Esophagus mucosa (tissue), 1 donor: ENCODE measurements at places on chromosomes 7 and 10.

- ATAC-seq, result no peak
Measured at GRCh38 chr7:85156661-85157208, 30.1 kb downstream of the SEMA3D start.

GRCh38 chr7:39890411-39890810, 59.6 kb upstream of the CDK13 start:
- no peak for ATAC-seq

GRCh38 chr7:156494960-156495359, 145.6 kb upstream of the RNF32 start:
- no peak for ATAC-seq

- ATAC-seq, result no peak
Measured at GRCh38 chr10:128630787-128631252, 504.6 kb upstream of the MKI67 start.

GRCh38 chr10:92342796-92343195, 51.8 kb downstream of the MARCHF5 start:
- peak; percentile 50 for ATAC-seq

- ATAC-seq, result peak; percentile 58
Measured at GRCh38 chr10:98030093-98030821, at the start of gene CRTAC1. Gene CRTAC1, minus strand, starts transcription at chr10:98030621. Its CDS starts 149 bp downstream, at chr10:98030472.

GRCh38 chr7:64887756-64888508, 15.1 kb upstream of the ZNF273 start:
- no peak for ATAC-seq

DNA sequence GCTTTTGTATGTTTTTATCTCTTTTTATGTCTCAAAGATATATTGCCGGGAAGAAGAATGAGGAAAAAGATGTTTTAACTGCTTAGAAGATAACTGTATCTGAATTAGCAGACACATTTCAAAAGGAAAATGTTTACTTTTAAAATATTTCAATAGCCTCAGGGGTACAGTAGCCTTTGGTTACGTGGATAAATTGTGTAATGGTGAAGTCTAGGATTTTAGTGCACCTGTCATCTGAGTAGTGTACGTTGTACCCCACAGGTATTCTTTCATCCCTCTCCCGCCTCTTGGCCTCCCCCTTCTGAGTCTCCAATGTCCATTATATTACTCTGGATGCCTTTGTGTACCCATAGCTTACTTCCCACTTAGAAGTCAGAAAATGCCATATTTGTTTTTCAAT, 222.1 kb downstream of the FANK1 start:
- no peak for ATAC-seq

DNA sequence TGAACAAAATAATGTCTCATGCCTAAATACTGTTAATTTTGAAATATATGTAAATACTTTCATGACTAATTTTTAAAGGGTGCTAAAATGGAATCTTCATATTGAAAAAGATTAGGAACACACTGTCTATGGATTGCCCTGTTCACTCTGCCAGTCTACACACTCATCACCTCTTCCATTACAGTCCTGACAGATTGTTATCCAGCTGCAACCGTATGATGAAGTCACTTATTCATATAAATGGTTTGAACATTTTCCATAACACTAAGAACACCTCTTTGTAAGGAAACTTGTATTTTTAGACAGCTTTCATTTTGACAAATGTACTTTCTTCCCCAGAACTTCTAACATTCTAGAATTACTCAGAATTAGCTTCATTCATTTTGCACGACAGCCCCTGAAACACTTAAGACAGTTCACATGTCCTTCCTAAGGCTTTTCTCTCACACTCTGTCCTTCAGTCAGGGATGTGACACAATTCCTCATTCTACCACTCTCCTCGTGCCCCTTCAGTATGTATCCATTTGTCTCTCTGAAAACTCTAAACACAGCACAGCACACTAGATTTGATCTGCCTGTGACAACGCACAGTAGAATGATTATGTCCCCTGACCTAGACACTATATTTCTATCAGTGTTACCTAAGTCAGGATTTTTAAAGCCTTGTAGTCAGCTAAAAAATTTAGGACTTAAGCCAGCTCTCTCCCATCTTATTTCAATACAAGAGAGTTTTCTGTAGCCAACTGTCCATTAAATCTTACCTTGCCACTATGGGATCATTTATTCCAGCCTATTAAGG, 71.9 kb downstream of the ORC5 start:
- no peak for ATAC-seq

GRCh38 chr7:137110535-137110934, 233.0 kb downstream of the PTN start:
- ATAC-seq, result no peak

DNA sequence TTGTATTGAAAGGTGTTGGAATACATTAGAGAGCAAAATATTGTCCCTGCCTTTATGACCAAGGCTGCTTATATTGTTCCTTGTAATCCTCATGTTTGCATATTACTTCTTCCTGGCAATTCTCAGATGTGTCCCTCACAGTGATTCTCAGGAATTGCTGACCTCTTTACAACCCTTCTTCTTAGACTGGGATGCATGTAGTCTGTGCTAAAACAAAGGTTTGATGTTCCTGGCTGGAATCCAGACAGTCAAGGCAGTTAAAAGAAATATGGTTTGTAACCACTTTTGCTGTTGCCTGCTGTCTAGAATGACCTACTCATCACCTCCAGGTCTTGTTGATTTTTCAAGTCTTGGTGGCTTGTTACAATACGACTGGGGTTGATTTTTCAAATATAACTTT, 367.6 kb downstream of the HGF start:
- no peak for ATAC-seq

DNA sequence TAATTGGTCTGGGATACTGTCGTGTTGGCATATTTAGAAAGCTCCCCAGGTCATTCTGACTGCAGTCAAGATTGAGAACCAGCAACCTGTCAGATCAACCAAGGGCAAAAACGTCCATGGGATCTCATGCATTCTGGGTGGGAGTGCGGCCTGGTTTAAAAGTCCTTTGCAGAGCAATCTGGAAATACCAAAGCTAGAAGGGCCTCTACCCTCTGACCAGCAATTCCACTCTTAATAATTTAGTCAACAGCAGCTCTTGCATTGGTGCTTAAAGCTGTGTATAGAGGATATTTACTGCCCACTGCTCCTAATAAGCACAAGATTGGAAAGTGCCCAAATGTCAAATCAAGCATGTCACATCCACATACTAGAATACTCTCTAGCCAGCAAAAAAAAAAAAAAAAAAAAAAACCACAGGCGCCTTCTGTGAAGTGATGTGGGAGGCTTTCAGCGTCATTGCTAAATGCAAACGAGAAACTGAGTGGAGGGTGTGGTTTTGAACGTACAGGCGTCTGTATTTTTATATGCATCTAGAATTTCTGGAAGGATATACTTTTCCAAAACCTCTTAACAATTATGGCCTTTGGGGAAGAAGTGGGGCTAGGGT, 44.8 kb upstream of the HSPA12A start:
- ATAC-seq, result no peak

GRCh38 chr7:4274286-4274685, 407.8 kb upstream of the FOXK1 start:
- ATAC-seq, result no peak

DNA sequence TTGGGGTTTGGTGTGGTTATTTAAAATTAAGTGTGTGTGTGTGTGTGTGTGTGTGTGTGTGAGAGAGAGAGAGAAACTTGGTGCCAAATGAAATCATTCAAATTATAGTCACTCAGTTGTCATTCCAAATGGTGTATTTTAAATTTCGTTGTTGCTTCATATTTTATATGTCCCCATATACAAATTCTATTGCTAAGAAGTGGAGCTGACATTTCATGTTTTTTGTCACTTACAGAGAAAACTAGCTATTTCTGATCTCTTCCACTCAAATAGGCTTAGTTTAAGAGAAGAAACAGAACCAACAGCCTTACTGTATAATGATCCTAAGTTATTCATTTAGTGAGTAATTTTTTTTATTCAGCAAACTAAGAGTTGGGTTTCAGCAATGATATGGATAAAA, 42.3 kb downstream of the CHRM2 start:
- no peak for ATAC-seq

- ATAC-seq, result peak; percentile 56
Measured at GRCh38 chr7:120996333-120996987, 7.9 kb downstream of the CPED1 start.

GRCh38 chr7:37031571-37032257, 307.4 kb upstream of the AOAH start:
- ATAC-seq, result peak; percentile 100

- no peak for ATAC-seq
Measured at GRCh38 chr10:77442699-77443189, 194.9 kb downstream of the KCNMA1 start.

- ATAC-seq, result no peak
Measured at GRCh38 chr7:90611115-90611514, 15.0 kb downstream of the CDK14 start.

GRCh38 chr10:132662186-132662920, 123.6 kb downstream of the NKX6-2 start:
- ATAC-seq, result no peak

DNA sequence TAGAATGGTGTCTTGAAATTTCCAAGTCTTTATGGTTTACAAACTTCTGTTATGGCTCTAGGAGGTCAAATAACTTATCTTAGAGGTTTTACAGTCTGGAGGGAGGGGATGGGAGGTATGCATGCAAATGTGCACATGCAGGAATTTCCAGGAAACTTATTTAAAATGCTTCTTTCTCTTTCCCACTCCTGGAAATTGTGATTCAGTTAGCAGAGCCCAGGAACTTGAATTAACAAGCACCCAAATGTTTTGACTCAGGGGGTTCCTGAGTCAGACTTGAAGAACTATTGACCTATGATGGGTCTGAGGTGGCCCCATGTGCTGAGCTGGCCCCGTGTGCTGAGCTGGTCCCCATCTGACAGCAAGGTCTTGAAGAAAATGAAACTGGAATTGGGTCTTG, 669.4 kb downstream of the INHBA start:
- ATAC-seq, result no peak

GRCh38 chr7:134477954-134478353, 19.1 kb upstream of the AKR1B1 start:
- no peak for ATAC-seq

DNA sequence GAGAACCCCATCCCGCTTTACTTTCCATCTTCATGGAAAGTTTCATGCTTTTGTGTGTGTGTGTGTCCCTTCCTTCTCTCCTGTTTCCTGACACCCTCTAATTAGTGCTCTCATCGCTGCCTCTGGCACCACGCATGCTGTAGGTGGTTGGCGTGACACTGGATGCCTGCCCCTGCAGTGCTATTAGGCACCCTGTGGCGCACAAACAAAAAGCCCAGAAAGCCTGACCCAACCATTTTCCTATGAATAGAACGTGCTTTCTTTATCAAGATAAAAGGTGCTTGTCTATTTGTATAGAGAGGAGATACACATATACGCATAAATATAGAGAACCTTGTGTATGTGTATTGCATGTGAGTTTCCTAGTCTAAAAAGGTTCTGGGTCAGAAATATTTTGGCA, 120.8 kb upstream of the CDCA7L start:
- ATAC-seq, result no peak

GRCh38 chr10:71372882-71373495, 23.7 kb upstream of the CDH23 start:
- no peak for ATAC-seq

DNA sequence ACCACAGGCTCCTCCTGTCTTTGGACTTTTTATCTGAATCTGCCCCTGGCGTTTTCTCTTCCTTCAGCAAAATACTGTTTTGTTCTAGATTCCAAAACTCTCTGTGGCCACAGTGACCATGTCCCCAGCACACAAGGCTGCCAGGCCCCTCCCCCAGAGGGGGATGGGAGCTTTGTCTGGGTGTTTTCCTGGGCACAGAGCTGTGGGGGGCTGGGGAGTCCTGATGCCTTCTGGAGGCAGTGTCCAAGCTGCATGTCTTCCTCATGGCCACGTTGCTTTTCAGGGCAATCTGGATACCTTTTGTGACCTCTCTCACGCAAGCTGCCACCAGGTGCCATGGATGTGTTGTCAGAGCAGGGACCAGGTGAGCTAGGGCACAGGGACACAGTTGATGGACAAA, 26.2 kb downstream of the ANTXRL start:
- no peak for ATAC-seq

DNA sequence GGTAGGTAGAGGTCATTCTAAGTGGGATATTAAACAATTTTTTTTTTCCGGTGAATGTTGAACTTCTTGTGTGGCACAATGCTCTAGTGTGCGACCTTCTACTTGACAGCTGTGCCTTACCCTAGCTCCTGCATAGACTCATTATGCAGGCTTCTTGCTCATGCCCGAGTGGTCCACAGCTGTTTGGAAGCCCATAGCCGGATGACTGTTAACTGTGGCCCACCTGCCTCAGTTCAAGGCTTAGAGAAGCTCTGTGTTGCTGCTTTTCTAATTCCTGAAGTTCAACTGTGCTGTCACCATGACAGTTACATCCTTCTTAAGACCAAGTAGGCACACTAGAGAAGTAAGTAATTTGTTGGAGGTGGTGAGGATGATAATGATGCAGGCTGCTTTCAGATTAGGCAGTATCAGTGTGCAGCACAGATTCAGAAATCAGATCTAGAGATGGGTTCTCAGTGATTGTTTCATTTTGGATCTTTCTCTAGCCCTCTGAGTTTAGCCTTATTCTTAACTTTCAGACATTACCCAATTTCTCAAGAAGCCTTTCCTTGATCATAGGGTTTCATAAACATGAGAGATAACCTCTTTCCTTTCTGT, 278.4 kb downstream of the PHF14 start:
- ATAC-seq, result no peak

DNA sequence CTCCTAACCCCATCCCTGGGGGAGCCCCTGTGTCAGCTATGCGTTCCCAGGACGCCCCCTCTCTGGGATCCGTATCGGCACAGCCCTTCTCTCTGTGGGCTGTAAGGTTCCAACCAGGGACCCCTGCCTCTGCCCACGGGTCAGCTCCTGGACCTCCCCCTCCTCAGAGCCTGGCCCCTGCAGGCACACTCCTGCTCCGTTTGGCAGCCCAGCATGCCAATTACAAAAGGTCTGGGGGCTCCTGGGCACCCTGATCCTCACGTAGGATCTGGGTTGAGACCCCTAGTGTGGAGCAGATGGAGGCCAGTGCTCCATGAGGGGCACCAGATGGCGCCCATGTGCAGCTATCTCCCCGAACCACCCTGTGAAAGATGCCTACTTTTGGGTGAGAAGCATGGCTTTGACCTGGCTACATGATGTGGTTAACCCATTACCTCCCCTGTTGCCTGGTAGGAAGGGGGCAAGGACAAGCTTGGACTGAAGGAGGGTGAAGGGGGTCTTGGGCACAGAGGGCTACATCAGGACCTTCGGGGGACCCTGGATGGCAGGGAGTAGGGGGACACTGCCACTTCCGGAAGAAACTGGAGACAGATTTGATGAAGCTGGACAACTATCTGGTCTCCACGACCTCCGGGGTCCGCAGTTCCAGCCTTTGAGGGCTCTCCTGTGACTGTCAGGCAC, 9.0 kb downstream of the TACR2 start:
- peak; percentile 0 for ATAC-seq

GRCh38 chr7:143305423-143306070, 10.4 kb upstream of the CLCN1 start:
- ATAC-seq, result peak; percentile 77

DNA sequence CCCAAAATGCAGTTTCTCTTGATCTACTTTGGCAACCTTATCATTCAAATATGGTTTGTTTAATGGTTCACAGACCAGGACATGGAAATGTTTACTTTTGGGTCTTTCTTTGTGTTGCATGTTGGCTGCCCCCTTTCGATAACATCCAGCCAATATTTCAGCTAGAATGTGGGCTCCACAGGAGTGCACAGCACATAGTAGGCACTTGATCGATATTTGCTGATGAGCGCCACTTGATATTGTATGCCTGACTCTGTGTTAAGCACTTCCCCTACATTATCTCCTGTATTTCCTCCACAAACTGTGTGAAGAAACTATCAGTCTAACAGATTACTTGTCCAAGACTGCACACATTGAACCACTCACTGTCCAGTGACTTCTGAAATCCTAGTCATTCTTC, 60.2 kb downstream of the SMURF1 start:
- no peak for ATAC-seq
